Vein endothelial cell (primary cell): ENCODE measurements at places on chromosomes 6 and 20. TPM values are rescaled to one million over a fixed set of nuclear protein-coding genes. Genes with fewer than 3 reads are reported as not detected.

AGPAT4 gene
- 10.8 and 11.0 TPM in 2 replicates for total RNA-seq

LAMA2 gene
- 1.6 and 2.6 TPM in 2 replicates for total RNA-seq

NOTCH4 gene
- total RNA-seq, result 53.6 and 68.6 TPM in 2 replicates

PROKR2 gene
- total RNA-seq, result not detected in 2 replicates

ZC2HC1B gene
- total RNA-seq, result not detected in 2 replicates

BYSL gene
- 31.8 and 33.6 TPM in 2 replicates for total RNA-seq

NDUFAF4 gene
- total RNA-seq, result 9.8 and 19.7 TPM in 2 replicates

MARCKS gene
- total RNA-seq, result 269 and 322 TPM in 2 replicates

SH3BGRL2 gene
- 26.5 and 33.1 TPM in 2 replicates for total RNA-seq

STMND1 gene
- total RNA-seq, result not detected in 2 replicates

MAS1 gene
- total RNA-seq, result not detected in 2 replicates

KHDRBS2 gene
- not detected in 2 replicates for total RNA-seq

TRPC4AP gene
- total RNA-seq, result 105 and 132 TPM in 2 replicates

LZTS3 gene
- total RNA-seq, result 6.2 and 9.8 TPM in 2 replicates

BACH2 gene
- 1.8 and 2.9 TPM in 2 replicates for total RNA-seq
